ENCODE measurements at places on chromosomes 5 and 9.

DNA sequence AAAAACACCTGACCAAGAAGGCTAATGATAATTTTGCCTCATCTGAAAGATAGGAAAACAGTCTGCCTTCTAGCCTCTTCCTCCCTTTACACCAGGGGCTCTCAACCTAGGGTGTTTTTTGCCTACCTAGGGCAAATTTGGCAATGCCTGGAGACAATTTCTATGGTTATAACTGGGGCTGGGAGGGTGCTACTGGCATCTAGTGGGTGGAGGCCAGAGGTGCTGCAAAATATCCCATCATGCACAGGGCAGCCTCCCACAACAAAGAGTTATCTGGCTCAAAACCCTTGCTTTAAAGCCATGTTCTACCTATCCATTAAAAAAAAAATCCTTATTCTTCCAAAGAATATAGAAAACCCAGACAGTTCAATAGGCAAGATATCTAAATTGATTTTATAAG, 45.0 kb upstream of the NR3C1 start:
- peak; percentile 30 for DNase-seq

- DNase-seq: no peak
Measured at GRCh38 chr5:131281133-131281867, 17.4 kb downstream of the CDC42SE2 start.

- DNase-seq: no peak
Measured at GRCh38 chr5:166979307-166979895, 1312.0 kb upstream of the WWC1 start.

DNA sequence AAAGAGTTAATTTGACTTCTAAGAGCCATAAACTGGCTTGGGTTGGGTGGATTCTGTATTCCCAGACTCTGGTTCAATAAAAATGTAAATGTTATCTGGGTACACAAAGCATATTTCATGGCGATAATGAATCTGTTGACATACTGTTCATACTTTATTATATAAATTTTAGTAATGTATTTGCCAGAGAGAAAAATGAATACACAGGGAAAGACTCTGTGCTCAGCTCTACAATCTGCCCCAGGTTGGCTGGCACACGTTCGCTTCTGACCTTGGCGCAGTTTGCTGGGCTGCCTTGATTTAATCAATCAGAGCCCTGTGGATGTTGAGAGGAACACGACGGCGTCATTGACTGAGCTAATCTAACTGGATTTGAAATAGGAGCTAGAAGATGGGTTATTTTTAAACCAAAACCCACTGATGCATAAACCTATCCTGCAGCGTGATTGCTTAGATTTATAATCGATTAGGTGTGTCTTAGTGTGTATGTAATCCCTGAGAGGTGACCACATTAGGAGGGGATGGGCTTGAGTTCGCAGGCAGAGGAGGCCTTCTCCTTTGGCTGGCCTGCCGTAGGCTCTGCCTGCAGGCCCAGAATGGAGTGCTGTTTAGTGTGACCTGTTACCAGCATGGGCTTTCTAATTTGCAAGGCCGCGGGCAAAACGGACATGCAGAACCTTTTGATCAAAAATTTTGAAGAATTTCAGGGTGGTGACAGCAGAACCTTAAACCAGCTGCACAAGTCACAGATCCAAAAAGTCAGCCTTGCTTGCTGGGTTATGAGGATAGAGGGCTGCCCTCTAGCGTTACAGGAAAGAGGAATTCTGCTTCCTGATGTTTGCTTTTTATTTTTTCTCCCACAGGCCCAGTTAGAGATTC, 3.9 kb upstream of the ADCY2 start:
- DNase-seq: no peak

DNA sequence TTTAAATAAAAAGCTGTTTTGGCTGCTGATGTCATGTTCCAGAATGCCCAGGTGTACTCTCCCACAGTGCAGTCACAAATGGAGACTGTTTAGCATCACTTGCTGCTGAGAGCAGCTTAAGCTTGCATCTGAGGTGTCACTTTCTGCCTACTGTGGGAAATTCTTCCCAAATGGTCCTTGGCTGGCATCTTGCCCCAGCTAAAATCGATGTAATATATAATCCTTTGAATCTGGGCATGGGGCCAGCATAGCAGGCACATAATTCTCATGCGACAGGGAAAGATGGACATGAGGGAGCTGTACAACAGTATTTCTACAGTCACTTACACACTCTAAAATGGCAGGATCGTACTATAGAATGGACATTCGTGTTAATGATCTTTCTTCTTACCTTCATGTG, 144.3 kb downstream of the MACIR start:
- no peak for DNase-seq

DNA sequence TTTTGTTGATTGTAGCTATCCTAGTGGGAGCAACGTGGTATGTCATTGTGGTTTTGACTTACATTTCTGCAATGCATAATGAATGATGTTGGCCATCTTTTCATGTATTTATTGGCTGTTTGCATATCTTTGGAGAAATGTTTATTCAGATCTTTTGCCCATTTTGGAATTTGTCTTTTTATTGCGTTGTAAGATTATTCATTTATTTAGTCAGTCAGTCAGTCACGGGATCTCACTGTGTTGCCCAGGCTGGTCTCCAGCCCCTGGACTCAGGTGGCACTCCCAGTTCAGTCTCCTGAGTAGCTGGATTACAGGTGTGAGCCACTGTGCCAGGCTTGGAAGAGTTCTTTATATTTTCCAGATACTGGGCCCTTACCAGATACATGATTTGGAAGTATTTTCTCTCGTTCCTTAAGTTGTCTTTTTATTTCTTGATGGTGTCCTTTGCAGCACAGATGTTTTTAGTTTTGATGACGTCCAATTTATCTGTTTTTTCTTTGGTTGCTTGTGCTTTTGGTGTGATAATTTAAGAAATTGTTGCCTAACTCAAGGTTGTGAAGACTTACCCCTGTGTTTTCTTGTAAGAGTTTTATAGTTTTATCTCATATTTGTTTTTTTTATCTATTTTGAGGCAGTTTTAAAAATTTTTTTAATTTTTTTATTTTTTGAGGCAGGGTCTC, 67.1 kb downstream of the EHMT1 start:
- no peak for DNase-seq

Data from activated naive CD8-positive, alpha-beta T cell treated with anti-CD3 and anti-CD28 coated beads, Interleukin-2, amount 50 U/mL, for 24 hours (primary cell).